Inflammatory macrophage treated with lipopolysaccharide for 4 hours (primary cell): ENCODE measurements at places on chromosomes 1 and 21.

GRCh38 chr1:201538612-201539551, at the start of gene NAV1:
Gene NAV1 (plus strand): TSS chr1:201539127. CDS start chr1:201622885, 83,758 bp downstream.
- no peak for DNase-seq

DNA sequence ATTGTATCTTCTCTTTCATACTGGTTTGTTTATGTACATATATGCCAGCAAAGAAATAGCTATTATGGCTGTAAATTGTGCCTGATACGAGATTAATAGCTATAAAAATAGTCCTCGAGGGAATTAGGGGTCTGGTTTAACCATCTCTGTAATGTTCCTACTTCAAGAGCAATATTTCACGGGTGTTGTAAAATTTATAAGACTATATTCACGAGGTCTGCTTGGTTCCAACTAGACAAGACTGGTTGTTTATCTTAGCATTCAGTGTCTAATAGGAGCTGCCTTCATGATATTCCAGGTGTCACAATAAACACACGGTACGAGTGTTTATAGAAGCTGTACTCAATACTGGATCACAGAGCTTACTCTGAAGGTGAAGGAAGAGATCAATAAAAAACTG, 389.9 kb downstream of the SIPA1L2 start:
- no peak for DNase-seq

DNA sequence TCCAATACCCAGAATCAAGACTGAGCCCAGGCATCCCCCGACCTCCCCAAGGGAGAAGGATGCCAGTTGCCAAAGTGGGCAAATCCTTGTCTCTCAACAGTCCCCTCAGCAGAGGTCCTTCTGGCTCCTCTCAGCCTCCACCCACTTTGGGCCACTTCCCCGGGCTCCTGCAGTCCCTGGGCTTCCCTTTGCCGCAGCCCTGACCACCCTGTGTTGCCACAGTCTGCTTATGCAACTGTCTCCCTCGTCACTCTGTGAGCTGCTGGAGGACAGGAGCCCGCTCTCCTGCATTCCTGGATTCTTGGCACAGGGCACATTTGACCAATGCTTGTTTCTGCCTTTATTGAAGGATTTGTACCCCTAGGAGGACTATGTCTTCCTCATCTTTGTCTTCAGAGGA, 2.9 kb upstream of the LRP8 start:
- peak; percentile 82 for DNase-seq

DNA sequence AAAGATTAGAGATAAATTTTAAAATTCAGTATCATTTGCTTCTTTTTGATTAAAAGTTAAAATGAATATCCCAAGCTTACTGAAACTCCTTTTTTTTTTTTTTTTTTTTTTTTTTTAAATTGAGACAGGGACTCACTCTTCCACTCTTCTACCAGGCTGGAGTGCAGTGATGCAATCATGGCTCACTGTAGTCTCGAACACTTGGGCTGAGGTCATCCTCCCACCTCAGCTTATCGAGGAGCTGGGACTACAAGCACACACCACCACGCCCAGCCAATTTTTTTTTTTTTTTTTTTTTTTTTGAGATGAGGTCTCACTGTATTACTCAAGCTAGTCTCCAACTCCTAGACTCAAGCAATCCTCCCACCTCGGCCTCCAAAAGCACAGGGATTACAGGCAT, 92.1 kb upstream of the RGS18 start:
- no peak for DNase-seq

- DNase-seq: no peak
These were observed 65.5 kb downstream of the ERI3 start for GRCh38 chr1:44289530-44289929.

- DNase-seq: no peak
These were observed 31.6 kb downstream of the LRP8 start for GRCh38 chr1:53296117-53296749.

GRCh38 chr1:154443274-154444013, 38.3 kb downstream of the IL6R start:
- DNase-seq: no peak
